ENCODE measurements at places on chromosomes 3 and 15.

- no peak for DNase-seq
These were observed 36.7 kb upstream of the SLC6A1 start for GRCh38 chr3:10955711-10956453.

- no peak for DNase-seq
These were observed 2.3 kb upstream of the DNAH1 start for GRCh38 chr3:52313774-52314188.

GRCh38 chr3:183551930-183552329 lies 3.6 kb downstream of the KLHL6 start:
- DNase-seq: no peak

DNA sequence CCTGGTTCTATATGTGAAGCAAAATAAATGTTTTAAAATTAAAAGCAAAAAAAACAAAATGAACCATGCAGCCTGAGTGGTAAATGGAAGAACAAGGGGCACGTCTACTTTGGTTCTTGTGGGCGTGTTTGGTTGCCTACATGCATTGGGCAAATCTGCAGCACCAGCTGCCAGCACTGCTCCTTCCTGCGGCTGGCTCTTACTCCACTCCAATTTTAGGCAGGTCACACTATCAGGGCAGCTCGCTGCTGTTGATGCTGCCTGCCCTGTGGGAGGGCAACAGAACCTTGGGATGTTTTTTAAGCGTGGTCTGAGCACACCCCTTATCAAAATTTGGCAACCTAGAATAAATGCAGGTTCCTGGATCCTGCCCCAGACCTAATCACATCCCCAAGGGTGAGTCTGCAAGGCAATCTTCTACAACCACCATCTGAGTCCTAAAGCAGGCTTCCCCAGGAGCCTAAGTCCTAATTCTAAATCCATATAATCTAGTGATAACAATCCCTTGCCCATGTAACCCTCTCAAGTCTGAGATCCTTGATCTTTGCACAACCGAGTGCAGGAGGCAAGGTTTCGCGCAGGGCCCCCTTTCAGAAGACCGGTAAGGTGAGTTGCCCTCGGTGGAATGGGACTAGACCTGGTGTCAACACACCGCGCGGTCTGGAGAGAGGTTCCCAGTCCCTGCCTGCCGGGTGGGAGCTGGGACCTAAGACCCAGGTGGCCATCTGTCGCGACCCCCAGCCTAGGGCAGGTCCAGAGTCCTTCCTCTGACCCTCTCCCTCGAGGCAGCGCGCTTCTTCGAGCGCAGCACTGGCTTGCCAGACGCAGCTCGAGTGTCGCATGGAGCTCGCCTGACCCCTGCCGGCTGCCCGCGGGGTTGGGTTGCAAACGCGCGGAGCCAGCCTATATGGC lies 15.9 kb downstream of the IVD start:
- DNase-seq: peak; percentile 79

DNA sequence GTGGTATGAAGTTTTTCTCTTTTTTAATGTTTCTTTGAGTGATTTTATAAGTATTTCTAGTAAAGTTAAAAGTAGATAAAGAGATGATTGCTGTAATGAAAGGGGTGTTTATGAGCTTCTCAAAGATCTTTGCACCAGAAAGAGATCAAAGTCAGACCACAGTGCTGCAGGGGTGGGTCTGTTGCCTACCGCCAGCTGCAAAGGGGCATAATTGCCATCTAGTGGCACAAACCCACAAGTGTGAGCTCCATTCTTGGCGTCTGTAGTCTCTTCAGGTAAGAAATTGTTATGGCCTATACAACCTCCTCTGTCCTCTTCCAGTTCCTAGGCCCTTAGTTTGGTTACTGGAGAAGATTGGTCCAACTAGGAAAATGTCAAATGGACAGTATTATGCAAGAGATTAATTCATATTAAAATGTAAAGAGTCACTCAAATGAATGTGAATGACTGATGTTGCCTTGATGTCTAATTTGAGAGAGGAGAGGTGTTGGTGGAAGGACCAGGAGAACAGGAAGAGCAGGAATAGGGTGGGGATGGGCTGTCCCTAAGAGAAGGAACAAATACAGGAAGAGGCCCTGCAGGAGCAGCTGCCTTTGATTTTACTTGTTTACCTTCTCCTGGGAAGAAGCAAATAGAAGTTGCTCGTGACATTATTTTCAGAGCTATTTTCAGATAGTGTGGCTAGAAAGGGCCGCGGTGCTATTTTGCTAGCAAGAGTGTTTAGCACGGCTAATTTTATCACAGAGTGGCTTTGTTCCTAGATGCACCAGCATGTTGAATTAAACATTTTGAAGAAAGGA lies 53.0 kb upstream of the GSK3B start:
- DNase-seq: no peak

DNA sequence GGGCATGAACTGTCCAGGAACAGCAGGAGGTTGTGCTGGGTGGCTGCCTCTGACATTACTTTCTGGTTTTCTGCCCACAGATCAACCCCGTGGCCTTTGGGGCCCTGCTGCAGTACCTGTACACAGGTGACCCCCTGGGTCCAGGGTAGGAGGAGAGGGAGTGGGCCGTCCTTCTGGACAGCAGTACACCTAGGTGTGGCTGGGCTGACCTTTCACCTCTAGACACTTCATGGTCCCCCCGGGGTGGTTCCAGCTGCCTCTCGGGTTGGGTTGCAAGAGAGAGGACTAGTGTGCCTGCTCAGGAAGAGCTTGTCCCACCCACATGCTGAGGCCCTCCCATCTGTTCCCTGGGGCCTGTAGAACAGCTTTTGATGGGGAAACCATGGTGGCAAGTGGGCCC lies 3.7 kb downstream of the ABTB1 start:
- DNase-seq: peak; percentile 17

GRCh38 chr15:64152507-64153387 lies 1.2 kb downstream of the SNX22 start:
- peak; percentile 29 for DNase-seq

DNA sequence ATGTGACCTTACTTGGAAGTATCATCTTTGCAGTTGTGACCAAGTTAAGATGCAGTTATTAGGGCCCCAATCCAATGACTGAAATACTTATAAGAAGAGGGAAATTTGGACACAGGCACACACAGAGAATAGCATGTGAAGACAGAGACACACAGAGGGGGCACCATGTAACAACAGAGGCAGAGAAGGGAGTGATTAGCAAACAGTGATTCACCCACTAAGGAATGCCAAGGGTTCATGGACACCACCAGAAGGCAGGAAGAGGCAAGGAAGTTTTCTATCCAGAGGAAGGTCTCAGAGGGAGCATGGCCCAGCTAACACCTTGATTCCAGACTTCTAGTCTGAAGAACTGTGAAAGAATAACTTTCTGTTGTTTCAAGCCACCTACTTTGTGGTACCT lies 25.0 kb downstream of the SIDT1 start:
- no peak for DNase-seq

DNA sequence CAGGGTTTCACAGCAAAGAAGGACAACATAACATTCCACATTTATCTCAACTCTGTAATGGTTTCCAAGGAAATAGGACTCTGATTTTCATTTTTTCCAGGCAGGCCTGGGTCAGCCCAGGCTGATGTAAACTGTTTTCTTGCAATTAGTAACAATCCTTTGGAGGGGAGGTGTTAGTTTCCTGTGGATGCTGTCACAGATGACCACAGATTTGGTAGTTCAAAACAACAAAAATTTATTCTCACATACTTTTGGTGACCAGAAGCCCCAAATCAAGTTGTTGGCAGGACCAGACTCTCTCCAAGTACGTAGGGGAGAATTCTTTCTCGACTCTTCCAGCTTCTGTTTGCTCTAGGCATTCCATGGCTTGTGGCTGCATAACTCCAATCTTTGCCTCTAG lies 88.0 kb downstream of the EDEM1 start:
- DNase-seq: no peak

- DNase-seq: peak; percentile 4
These were observed 39.7 kb downstream of the GLDN start for GRCh38 chr15:51380999-51381806.

DNA sequence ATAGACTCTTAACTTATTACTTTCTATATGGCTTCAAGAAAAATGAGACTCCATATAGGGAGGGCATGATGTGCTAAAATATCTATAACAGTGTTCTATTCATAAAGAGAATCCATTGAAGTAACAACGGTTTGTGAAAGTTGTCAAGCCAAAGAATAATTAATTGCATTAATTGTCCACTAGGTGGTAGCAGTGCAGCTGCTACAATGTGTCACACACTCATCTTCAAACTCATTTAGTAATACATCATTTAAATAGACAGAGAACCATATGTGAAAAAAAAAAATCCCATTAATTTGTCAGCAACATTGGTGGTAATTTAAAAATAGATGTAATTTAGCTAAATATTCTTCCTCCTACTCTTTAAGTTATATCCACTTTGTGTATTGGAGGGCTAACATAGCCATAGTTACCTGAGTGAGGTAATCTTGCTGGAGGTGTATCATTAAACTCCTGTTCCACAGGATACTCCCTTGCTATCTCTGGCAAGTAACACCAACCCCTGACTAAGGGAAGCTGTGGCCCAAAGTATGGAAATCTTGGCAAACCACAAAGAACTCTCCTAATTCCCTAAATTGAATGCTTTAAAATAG lies 3.7 kb upstream of the CPA3 start:
- DNase-seq: no peak

GRCh38 chr3:193972832-193973231 lies 163.1 kb upstream of the HES1 start:
- DNase-seq: no peak

DNA sequence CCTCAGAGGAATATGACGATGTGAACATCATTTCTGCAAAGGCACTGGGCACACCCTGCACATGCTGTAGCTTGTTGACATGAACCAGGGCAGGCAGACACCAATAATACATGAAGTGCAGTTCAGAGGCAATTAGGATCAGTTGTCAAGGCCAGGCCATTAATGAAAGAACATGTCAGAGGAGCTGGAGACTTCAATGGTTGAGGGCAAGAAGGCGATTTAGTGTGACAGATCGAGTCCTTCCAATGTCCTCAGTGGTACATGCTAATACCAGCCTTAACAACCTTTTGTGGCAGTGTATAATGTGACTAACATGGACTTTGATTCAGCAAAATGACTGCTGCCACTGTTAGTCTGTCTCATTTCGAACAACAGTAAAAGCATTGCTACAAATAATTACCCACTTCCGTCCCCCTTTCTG lies 205.2 kb upstream of the NANOGP8 start:
- DNase-seq: no peak

GRCh38 chr3:57017459-57017845 lies 43.0 kb upstream of the SPATA12 start:
- DNase-seq: no peak

- no peak for DNase-seq
These were observed 117.9 kb upstream of the PTX3 start for GRCh38 chr3:157318639-157319288.

DNA sequence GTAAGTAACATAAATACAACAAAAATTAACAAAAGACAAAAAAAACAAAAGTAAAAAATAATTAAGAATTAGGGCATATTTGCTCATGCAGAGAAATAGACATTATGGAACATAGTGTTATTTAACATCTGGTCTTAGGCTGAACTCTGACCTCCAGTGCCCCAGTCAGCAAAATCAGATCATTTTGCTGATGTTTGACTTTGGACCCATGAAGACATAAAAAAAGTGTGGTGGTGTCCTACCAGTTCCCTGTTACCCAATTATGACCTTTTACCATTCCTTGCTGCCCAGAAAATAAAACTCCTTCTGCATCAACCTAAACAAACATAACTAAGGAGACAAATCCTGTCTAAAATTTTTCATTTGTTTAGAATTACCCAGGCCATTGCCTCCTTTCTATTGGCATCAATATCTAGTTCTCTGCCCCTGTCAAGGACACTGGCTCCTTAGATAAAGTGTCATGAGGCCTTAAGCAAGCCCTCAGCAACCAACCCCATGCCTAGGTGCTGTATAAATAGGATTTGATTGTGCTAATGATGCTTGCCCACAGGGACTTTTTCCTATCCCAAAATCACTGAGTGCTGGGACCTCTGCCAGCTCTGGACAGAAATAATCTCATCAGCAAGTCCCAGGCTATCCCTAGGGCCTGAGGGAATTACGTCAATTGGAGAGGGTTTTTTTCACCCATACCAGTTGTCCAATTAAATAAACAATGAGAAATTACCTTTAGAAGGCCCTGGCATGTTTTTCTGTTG lies 334.5 kb upstream of the UMPS start:
- DNase-seq: peak; percentile 8

- DNase-seq: no peak
These were observed 12.6 kb downstream of the BFSP2 start for GRCh38 chr3:133412183-133413132.
